ENCODE measurements at places on chromosomes 4 and X.

GRCh38 chr4:3304831-3305609 lies 12.2 kb downstream of the RGS12 start:
- DNase-seq: no peak

DNA sequence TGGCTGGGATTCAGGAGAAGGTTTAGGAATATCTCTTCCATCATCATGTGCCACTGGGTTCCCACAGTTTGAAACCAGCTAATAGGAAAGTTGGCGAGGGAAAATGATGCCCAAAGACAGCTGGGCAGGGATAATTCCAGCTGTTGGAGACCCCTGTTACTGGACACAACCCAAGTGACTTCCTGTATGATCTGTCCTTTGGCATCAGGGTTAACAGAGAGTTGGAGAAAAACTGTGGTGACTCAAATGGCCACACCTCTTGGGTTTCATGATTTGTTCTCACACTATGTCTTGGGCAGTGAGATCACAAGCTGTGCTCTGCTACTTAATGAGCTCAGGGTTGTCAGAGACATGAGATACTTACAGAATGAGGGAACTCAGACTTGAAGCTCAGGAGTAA lies 3.8 kb downstream of the FGF16 start:
- DNase-seq: no peak

- DNase-seq: no peak
Observed at GRCh38 chr4:16225167-16225862, 956 bp downstream of the TAPT1 start.

GRCh38 chr4:76199664-76200211 lies 13.9 kb downstream of the SCARB2 start:
- no peak for DNase-seq

GRCh38 chrX:110432906-110433215 lies 74.2 kb downstream of the RTL9 start:
- DNase-seq: no peak

DNA sequence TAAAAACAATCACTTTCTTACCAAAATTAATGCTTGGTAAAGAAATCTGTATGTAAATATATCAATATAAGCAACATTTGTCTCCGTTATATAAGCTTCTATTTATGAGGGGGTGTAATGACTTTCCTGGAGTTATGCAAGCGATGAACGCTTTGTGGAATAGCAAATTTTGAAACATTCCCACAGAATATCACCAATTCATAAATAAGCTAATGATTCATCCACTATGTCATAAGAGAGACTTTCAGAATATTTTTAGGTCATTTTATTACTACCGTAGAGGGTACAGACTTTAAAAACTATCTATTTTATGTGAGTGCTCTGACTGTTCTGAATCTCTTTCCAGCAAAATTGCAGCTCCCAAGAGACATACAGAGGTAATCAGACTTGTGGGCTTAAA lies 179.5 kb upstream of the FTHL17 start:
- DNase-seq: no peak

GRCh38 chr4:25457053-25457715 lies 80.1 kb downstream of the ANAPC4 start:
- no peak for DNase-seq

- DNase-seq: no peak
Observed at GRCh38 chr4:54912155-54912554, 213.2 kb downstream of the KDR start.

GRCh38 chrX:74536832-74537371 lies 77.5 kb downstream of the RLIM start:
- DNase-seq: no peak

- no peak for DNase-seq
Observed at GRCh38 chr4:141467225-141467624, 169.2 kb upstream of the IL15 start.

GRCh38 chr4:173236301-173236700 lies 67.7 kb downstream of the GALNT7 start:
- no peak for DNase-seq

DNA sequence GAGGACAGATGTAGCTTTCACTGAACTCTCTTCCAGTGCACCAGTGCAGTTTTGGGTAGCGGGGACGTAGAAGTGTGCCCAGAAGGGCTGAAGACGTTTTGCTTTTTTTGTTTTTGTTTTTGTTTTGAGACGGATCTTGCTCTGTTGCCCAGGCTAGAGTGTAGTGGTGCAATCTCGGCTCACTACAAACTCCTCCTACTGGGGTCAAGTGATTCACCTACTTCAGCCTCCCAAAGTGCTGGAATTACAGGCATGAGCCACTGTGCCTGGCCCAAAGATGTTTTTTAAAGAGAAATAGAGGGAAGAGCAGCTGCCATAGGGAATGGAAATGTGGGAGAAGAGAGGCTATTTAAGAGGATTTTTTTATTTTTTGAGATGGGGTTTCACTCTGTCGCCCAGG lies 74.4 kb upstream of the ACSL1 start:
- no peak for DNase-seq

DNA sequence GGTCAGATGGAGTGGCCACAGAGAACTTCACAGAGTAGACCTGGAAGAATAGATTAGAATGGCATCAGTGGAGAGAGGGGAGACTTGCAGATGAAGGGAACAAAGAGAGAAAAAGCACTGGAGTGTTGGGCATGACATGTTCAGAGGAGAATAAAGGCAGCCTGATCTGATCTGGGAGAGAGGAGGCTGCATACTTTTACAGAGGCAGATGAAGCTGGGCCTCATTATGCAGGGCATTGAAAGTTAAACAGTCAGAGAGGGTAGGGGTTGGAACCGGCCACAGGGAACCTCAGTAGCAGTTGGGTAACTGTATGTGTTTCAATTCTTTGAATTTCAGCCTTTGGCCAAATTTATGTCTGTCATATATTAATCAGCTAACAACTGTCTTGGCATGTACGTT lies 61.2 kb downstream of the SH3BGRL start:
- DNase-seq: no peak

GRCh38 chrX:8025705-8026104 lies 98.5 kb upstream of the PNPLA4 start:
- DNase-seq: no peak

- DNase-seq: no peak
Observed at GRCh38 chrX:87914726-87915125, 397.1 kb downstream of the KLHL4 start.

- no peak for DNase-seq
Observed at GRCh38 chr4:175639346-175639745, 172.7 kb downstream of the GPM6A start.

DNA sequence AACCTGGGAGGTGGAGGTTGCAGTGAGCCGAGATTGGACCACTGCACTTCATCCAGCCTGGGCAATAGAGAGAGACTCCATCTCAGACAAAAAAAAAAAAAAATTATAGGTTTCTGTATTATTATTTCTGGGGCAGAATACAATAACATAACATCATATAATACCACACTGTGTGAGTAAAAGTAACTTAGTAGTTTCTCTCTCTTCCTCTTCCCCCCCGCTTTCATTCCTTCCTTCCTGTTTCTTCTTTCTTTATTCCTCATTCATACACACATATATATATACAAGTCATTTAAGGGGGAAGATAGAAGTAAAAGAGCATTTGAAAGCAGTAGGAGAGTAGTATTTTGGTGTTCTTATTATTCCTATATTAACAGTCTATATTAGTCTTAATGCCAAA lies 55.9 kb upstream of the FHDC1 start:
- DNase-seq: no peak

GRCh38 chr4:25993395-25994185 lies 79.6 kb downstream of the SMIM20 start:
- DNase-seq: no peak

GRCh38 chr4:187726485-187726884 lies 269.1 kb upstream of the ZFP42 start:
- DNase-seq: no peak

- no peak for DNase-seq
Observed at GRCh38 chr4:24988776-24989175, 42.0 kb downstream of the LGI2 start.

DNA sequence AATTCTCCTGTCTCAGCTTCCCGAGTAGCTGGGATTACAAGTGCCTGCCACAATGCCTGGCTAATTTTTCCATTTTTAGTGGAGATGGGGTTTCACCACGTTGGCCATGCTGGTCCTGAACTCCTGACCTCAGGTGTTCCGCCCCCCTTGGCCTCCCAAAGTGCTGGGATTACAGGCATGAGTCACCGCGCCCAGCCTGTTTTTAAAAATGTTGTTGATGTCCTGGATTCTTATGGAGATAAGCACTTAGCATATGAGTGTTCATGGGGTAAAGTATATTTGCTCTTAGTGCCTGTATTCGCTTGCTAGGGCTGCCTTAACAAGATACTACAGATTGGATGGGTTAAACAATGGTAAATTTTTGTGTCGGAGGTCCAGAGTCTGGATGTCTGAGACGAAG lies 91.7 kb downstream of the CEP44 start:
- no peak for DNase-seq

DNA sequence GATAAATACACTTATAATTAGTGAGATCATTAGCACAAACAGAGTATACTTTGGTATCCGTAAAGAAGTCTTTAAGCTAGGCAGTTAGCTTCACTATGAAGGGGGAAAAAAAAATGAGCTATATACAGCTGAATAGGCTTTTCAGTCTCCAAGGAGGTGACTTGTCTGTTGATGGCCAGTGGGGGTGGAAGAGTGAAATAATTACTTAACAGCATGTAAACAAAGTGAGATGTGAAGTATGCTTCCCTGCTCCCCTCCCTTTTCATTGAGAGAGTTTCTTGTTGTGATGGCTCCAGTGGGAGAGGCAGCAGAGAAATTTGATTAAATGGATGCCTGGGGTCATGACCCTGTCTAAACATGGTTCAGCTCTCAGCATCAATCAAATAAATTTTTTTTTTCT lies 180.9 kb downstream of the DACH2 start:
- no peak for DNase-seq

GRCh38 chrX:48504261-48504660 lies 4.5 kb upstream of the PORCN start:
- DNase-seq: no peak

All from stimulated activated CD8-positive, alpha-beta memory T cell treated with anti-CD3 and anti-CD28 coated beads, Interleukin-4, amount 100 ng/mL, for 4 hours (primary cell).